Naive thymus-derived CD8-positive, alpha-beta T cell (primary cell): ENCODE measurements at places on chromosomes 5 and 9. TPM values are rescaled to one million over a fixed set of nuclear protein-coding genes. Genes with fewer than 3 reads are reported as not detected.

DNA sequence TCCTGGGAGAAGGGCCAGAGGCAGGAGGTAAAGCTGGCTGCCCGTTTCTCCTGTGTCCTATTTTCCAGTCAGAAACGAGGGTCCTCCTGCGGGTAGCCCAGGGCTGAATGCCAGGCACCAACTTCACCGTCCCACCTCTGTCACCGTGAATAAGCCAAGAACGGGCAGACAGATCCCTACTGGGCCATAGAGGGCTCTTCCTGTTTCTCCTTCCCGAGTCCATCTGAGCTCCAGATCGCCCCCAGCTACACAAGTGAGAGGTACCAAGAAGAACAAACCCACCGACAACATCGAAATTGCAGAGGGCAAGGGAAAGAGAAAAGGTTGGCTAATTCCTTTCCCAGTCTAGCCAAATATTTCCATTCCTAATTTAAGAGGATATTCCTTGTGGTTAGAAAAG is 93.7 kb downstream of the SPOCK1 start:
- no peak for DNase-seq

- DNase-seq = no peak
Measured at GRCh38 chr5:109388407-109388806, 21.4 kb downstream of the PJA2 start.

GRCh38 chr5:124661317-124662141 is 84.9 kb downstream of the ZNF608 start:
- no peak for DNase-seq

DNA sequence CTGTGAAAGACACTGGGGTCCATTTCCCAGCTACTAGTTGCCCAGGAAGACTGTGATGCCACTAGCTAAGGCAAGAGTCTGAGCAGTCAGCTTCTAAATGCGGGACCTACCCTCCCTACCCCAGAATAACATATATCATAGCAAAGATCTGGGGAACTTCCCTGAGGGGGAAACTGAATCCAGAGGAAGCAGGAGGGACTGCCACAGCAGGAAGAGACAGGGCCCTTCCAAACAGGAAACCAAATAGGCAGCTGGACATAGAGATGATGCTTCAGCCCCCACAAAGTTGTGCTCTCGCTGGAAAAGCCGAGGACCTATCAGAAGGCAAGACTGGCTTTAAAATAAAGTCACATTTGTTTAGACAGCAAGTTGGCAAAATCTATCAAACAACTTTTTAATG is 51.1 kb downstream of the KLHL3 start:
- DNase-seq = no peak

- no peak for DNase-seq
Measured at GRCh38 chr5:16863469-16863946, 72.6 kb downstream of the MYO10 start.

- no peak for DNase-seq
Measured at GRCh38 chr5:141880961-141881801, 3.0 kb upstream of the PCDH1 start.

DNA sequence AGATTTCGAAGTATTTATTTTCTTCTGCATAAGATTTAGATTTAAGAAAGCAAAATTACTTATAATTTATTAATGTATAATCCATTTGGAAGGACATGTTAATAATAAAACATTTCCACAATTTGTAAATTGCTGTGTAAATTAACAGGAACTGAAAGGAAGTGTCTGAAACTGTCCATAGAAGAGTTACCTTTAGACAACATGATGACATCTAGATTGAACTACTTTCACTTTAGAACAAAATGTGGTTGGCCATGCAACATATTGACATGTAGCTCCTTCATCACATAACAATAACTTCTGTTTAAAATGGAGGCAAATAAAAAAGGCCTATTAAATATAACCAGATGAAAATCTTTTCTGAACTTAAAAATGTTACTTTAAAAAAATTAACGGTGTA is 1849.5 kb upstream of the ACO1 start:
- DNase-seq = no peak

DNA sequence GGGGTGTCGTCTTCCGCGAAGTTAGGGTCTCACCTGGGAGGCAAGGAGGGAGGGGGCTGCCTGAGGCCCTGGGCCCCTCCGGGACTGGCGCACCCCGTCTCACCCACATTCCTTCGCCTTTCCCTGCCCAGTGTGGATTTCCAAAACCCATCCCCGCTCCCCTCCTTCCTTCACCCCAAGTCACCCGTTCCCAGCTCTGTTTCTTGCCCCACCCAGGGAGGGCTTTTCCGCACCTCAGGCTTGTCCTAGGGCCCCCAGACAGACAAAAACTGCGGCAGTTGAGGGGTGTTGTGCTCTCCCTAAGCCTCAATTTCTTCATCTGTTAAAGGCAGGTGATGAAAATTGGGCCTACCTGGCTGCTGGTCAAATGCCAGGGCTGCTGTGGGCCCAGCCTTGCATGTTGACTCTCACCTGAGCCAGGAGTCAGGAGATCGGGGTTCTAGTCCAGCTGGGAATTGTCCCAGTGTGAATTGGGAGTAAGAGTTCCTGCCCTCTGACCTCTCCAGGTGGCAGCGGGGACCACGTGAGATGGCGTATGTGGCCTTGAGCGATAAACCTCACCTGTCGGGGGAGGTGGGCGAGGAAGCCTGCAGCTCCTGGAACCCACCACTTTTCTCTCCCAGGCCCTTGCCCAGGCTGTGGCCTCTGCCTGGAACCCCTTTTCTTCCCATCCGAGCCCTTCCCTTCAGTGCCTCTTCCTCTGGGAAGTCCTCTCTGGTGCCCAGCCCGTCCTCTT is 143.4 kb upstream of the IER5L start:
- DNase-seq = no peak

DNA sequence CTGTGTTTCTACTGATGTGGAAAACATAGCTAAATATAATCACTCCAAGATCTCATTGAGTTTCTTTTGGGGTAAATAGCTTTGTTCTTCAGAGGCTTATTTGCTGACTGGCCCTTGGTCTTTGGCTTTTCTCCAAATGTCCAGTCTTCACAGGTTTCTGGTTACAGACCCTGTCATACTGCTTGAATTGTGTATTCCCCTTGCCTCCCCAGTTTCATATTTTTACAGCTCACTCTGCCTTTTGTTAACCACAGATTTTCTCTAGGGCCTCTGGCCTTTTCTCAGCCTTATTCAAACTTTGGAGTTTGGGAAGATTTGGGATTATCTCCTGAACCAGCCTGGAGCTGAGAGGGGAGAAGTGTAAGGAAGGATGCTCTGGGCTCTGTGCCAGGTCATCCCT is 23.9 kb downstream of the ISOC1 start:
- DNase-seq = no peak

DNA sequence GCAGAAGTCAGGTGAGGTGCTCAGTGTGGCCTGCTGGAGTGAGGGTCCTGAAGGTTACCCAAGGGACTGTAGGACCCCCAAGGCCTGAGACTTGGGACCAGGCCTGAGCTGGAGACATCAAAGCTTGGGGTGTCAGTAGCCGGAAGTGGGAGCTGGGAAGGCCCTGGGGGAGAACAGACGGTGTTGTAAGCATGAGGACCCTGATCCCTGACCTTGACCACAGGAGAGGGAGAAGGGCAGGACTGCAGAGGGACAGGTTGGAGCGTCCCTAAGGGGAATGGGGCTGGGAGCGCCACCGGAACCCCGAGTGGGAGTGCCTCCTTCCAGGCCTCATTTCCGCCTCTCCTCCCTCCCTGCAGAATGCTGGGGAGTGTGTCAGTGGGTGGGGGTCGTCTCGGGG is 533 bp downstream of the TTC16 start:
- DNase-seq = no peak

- DNase-seq = peak; percentile 38
Measured at GRCh38 chr5:68884144-68884754, 209.6 kb upstream of the SLC30A5 start.

DNA sequence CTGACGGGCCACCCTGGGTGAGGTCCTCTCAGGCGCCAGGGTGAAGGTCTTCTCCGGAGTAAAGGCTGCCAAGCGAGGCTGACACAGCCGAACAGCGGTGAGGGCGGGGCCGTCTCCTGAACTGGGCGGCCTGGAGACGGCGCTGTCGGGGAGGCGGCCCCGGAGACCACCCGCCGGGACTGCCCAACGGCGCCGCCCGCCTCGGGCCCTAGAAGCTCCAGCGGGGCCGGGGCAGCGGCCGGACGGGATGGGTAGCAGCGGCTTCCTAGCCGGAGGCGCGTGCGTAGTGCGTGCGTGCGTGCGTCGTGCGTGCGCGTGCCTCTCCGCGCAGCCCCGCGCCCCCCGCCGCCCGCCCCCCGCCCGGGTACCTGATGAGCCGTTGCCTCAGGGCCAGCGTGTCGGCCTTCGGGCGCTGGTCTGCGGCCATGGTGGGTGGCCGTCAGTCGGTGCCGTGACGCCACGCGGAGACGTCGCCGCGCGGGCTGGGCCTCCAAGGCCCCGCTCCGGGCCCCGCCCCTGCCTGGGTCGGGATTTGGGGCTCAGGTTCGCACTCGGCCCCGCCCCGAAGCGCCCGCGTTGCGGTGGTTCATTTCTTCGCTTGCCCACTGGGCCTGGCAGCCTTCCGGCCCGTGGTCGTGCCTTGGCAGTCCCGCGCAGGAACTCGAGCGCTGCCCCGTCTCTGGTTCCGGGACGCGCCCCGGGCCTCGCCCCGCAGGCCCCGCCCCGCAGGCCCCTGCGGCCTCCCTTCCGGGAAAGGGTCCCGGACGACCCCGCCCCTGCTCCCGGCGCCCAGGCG is at the start of gene PHYKPL:
Gene PHYKPL (minus strand): TSS at position 679 of the 796 bp plus-strand sequence. CDS start 252 bp downstream, at position 427.
- DNase-seq = peak; percentile 59

DNA sequence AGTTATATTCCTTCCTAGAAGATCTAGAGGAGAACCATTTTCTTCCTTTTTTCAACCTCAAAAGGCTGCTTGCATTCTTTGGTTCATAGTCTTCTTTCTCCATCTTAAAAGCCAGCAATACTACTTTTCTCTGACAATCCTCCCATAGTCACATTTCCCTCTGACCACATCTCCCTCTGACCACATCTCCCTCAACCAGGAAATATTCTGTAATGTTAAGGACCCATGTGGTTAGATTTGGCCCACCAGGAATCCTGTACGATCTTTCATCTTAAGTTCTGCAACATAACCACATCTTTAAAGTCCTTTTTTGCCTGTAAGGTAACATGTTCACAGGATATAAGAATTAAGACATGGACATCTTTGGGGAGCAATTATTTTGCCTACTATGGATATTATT is 179.4 kb upstream of the SPEF2 start:
- DNase-seq = no peak

DNA sequence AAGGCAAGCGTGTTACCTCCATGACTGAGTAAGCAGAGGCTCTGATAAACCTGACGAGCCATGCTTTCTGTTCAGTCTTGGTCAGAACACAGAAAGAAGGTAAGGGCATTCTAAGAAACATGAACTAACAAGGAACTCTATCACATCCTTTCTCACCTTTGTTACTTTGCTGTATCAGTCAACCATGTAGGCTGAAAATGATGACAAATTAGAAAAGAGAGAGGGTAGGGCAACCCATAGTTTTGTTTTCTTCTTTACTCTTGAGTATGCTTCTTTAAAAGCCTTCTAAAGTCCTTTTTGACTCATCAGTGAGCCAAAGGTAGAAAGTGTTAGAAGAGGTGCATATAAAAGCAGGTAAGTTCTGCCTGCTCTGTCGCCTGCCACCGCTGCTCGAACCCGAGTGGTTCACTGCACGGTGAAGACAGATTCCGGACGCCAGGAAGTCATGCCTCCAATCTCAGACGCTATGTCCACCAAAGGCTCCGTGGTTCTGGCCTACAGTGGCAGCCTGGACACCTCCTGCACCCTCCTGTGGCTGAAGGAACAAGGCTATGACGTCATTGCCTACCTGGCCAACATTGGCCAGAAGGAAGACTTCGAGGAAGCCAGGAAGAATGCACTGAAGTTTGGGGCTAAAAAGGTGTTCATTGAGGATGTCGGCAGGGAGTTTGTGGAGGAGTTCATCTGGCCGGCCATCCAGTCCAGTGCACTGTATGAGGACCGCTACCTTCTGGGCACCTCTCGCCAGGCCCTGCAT is 298.4 kb downstream of the NDUFS4 start:
- DNase-seq = no peak

DNA sequence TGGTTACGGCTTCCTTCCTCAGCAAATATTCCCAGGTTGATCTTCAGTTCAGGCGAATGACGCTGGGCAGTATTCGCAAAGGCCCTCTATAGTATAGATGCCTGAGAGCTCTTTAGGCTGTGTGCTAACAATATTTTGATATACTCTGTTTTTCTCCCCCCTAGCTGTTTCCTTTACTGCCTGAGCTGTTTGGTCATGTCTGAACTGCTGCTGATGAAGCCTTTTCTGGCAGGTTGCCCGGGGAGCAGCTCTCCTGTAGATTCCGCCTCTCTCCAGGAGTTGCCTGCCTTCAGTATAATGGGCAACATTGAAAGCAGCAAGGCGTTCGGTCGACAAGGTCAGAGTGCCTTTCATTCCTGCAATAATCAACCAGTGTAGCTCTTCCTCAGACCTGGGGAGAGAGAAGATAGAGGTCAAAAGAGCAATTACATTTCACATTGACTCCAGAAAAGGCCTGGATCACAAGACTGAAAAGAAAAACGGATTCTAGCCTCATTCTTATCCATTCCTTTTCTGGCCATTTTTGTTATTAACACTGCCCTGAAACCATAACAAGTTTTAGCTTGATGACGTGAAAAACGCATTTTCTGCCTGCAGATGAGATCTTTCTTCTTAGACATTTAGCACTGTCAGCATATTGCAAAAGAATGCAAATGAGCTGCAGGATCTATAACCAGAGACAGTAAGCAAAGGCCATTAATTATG is 60.1 kb upstream of the ZNF608 start:
- DNase-seq = no peak

DNA sequence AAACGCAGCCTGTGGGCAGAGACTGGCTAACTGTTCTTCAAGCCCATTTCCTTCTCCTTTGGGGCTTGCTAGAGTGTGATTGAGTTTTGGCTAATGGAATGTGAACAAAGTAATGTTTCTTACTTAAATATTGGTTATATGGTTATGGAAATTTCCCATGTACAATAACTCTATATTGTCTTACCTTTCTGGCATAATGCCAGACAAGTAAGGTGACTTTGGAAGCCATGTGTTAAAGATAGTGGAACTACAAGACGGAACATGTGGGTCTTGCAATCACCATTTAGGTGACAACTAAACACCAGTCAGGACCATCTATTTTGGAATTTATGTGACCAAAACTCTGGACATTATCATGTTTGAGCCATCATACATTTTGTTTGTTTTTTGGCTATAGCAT is 260.2 kb downstream of the CCDC171 start:
- no peak for DNase-seq

The COL27A1 gene
- 1.7 TPM for total RNA-seq

The YIPF5 gene
- total RNA-seq = 39.3 TPM

The HAVCR2 gene
- 5.4 TPM for total RNA-seq

The TPM2 gene
- total RNA-seq = 98.5 TPM

The TEX48 gene
- total RNA-seq = not detected

The PAEP gene
- not detected for total RNA-seq

The HSD17B4 gene
- 51.7 TPM for total RNA-seq

The ASPN gene
- total RNA-seq = not detected

The LCN12 gene
- 2.6 TPM for total RNA-seq
